ENCODE measurements at places on chromosomes 4 and X.

GRCh38 chrX:150429594-150429993, 66.5 kb downstream of the MAMLD1 start:
- no peak for DNase-seq

DNA sequence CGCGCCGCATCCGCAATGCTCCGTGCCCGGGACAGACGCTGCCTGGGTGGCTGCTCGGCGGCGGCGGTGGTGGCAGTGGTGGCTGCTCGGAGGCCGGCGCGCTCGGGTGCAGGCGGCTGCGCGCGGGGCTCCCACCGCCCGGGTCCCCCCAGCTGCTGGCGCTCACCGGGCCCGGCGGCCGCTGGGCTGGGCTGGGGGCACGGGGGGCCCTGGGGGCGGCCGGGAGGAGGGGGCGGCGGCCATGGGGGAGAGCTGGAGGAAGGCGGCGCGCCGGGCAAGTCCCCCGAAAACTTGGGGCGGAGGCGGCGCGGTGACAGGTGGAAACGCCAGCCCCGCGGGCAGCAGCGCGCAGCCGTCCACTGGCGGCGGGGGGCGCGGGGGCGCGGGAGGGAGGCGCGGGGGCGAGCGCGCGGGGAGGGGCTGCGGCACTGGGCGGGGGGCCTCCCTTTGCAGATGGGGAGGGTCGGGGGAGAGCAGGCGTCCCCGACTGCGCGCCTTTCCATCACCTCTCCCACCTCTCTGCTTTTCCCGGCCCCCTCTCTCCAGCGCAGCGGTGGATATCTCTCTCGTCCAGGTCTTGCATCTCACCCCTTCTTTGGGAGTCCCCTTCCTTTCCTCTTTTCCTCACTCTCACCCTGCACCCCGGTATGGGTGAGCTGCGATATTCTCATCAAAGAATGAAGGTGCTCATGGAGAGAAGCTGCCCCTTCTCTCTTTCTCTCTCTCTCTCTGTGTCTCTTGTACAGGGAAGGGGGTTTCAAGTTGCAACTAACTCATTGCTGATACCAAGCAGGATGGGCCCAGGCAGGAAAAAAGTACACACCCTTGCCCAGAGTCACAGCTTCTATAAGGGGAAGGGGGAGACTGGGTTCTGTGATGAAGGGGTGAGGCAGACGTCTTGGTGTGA, 83.7 kb upstream of the DHRSX start:
- DNase-seq, result no peak

DNA sequence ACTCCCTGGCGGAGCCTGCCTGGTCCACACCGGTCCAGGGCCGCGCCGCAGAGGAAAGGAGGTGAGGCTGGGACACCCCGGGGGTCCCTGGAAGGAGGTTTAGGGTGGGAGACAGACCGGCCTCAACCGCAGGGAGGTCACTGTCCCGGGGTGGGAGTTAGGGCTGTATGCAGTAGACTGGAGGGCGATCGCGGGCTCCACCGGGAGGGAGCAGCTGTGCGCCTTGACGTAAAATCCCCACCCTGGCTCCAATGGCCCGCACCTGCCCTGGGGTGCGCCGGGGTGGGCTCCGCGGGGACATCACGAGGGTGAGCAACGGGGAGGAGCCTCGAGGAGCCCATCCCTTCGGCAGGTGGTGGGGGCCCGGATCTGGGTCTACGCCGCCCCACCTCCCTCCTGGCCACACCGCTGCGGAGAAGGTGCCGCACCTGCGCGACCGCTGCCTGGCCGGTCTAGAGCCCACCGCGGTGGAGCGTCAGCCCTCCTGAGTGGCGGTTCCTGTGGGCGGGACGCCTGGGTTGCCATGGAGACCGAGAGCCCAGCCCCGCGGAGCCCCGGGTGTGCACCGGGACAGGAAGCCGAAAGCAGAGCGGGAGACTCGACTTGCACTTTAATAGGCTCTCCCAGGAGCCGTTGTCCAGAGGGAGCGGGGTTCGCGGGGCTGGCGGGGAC, 105.1 kb downstream of the ADRA2C start:
- DNase-seq, result no peak

DNA sequence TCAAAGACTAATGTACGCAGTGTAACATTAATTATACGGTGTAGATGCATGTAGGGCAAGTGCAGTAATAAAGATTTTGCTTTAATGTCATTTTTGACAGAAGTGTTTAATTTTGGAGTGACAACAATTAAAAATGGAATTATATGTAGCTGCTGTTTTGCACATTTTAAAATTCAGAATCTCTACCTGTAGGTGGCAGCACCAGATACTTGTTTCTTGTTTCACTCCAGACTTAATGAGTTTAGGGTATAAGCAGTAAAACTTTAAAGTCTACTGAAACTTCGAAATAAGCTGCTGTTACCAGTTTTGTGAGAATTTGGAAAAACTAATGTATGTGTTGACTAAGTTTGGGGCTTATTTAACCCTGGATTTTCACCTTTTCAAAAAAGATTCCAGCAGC, 144.9 kb downstream of the POLA1 start:
- DNase-seq, result no peak

DNA sequence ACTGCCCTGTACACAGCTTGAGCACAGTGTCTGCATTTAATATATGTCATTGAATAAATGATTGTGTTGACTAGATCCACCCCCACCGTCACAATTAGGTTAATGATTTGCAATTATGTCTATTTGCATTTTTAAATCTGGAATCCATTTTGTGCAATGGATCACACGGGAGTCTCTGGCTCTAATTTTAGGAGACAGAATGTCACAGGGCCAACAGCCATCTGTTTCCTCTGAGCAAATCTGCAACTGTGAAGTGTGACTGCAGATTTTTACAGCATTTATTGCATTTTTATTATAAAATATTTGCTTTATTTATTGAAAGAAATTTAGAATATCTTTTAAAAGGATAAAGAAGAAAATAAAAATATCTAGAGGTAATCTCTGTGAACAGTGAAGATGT, 316.8 kb downstream of the HS3ST1 start:
- no peak for DNase-seq

- DNase-seq, result peak; percentile 13
Observed at GRCh38 chr4:604131-604530, 21.2 kb upstream of the PDE6B start.

DNA sequence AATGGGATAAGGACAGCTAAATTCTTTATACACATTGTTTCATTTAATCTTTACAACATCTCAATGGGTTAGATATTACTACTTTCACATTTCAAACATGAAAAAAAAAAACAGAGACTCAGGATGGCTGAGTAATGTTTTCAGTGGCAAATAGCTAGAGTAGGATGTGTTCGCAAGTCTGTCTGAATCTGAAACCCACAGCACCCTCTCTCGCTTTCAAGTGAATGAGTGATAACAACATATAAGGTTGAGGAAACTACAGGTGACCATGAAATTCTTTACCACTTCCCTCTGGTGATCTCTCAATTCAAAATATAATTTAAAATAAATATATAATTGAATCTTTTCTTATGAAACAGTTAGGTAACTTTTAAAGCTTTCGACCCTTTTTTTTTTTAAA, 162.6 kb downstream of the PRR32 start:
- DNase-seq, result no peak
